GM23338 (cell line): ENCODE measurements at places on chromosomes 12 and 14.

DNA sequence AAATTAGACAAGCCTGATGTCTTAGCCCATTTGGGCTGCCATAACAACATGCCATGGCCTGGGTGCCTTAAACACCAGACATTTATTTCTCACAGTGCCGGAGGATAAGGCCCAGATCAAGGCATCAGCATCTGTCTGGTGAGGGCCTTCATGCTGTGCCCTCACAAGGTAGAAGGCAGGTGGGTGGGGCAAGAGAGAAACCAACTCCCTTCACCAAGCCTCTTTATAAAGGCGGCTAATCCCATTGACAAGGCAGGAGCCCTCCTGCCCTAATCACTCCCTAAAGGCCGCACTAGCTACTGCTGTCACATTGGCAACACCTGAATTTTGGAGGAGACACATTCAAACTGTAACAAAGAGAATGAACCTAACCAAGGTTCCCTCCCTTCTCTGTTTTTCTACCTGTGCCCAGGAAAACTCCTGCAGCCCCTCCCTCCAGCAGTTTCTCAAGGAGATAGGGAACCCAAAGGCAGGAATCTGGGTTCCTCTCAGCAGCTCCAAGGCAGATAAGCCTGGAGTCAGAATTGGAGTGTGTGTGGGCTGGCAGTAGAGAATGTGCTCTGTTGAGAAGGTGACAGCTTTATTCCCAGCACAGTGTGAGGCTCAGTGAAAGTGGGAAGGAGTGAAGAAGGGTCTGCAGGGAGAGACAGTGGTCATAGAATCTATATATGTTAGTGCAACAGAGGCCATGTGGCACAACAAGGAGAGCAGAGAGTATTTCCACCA, 21.7 kb upstream of the GPATCH2L start:
- DNase-seq = no peak

DNA sequence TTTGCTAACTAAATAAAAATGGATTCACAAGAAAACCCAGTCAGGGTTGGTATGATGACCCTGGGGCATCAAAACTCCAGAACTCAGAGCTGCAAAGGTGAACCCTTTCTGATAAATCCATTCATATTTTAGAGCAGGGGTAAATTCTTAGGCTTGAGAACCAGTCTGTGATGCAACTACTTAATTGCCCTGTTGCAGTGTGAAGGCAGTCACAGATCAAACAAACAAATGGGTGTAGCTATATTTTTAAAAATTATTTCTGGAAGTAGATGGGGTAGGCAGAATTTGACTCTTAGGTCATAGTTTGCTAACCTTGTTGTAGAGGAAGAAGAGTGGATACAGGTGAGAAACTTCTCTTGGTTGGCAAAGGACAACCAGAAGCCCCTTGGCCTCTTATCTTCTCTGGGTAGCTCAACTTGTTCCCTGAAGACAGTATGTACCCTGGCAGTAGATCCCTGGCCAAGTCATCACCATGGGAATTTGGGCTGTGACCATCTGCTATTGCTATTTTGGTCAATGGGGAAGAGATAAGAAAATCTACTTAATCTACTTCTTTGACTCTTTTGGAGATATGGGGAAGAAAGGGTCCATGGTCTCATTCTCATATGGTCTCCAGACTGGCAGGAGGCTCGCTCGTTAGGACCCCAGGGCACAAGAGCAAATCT, 216.1 kb downstream of the PPM1H start:
- no peak for DNase-seq

DNA sequence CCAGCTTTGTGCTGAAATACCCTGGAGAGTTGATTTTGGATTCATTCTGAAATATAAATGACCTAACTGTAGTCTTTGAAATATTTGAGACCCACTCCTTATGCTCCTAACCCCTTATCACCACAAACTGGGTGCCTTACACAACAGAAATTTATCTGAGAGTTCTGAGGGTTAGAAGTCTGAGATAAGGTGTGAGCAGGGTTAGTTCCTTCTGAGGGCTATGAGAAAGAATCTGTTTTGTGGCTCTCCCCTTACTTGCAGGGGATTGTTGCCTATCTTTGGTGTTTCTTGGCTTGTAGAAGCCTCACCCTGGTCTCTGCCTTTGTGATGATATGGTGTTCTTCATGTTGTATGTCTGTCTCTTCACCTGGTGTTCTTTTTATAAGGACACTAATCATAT, 91.7 kb downstream of the DERA start:
- no peak for DNase-seq

DNA sequence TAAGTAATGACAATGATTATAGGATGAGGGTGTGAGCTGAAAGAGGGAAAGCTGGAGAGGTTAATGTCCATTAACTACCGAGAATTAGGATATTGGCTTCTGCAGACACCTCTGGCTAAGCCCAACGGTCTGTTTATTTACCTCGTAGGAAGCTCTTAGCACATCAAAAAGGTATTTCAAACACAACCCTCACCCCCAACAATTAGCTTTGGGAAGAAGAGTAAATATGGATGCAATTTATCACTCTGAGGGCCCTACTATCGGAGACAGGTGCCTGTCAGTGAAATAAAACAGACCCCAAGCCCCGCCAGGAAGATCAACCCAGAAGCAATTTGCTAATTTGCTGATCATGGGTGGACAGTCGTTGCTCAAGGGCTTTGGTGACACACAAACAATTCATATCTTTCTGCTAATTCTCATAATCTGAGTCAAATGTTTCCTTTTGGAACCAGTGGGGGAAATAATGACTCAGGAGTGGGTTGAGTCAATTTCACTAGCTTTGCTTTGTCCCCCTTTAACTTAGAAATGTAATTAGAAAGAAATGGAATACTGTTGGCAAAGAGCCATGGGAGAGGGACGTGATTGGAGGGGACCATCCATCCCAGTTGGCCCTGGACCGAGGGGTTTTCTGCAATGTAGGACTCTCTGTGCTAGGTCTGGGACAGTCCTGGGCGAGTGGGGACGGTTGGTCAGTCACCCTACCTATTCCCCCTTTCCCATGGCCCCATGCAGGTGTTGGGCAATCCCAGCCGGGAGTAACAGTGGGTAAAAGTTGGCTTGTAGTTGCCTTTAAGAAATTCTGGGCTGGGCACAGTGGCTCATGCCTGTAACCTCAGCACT, 99.1 kb upstream of the MED13L start:
- no peak for DNase-seq

GRCh38 chr12:62732861-62733427, 202.0 kb downstream of the PPM1H start:
- DNase-seq = no peak

DNA sequence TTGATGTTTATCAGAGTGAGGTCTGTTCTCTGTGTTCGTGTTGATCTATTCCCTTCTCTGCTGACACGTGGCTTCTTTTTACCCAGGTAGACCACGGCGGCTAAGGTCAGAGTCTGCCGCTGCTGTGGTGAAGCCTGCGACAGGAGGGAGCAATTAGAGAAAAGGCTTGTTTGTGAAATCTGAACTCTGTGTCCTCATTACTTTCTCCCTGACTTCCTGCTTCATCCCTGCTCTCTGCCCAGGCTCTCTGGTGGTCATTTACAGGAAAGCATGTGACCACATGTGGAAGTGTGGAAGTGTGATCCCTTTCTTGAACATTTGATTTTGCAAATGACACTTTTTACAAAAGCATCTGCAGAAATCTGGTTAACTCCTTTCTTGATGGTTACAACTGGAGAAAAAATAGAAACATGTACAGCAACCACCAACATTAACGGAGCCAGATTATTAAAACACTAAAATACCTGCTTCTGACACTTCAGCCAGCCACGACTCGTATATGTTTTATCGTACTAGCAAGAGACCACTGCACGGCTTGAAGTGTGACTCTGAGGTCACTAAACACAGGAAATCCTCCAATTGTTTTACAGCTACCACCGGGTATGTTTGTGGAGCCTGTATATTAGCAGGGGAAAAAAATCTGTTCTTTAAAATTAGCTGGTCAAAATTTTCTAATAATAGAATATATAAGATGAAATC, 388.6 kb upstream of the TMPO start:
- no peak for DNase-seq

- DNase-seq = no peak
Measured at GRCh38 chr14:54899573-54899972, 3.1 kb downstream of the GCH1 start.

DNA sequence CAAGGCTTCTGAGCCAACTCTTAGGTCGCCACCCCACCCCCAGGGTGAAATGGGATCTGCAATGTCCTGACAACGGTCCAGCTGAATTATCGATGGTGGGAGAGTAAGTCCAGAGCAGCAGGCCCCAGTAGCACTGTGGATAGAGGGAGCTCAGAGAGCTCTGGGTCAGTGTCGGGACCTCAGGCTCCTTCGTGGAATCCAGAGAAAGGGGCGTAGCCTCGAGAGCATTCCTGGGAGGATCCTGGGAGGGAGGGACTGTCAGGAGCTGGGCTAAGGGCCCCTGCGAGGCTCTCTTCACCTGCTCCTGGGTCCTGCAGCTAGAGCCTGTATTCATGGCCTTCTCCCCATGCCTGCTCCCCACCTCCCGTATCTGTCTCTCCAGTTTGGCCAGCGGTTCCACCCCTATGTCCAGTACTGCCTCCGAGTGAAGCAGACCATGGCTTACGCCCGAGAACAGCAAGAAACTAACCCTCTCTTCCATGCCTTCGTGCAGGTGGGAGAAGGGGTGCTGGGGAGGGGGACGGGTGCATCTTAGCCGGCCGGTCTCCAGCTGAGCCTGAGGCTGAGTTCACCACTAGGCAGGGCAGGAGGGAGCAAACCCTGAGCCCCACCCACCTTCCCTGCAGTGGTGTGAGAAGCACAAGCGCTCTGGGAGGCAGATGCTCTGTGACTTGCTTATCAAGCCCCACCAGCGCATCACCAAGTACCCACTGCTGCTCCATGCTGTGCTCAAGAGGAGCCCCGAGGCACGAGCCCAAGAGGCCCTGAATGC, 6.6 kb downstream of the PLEKHG6 start:
- DNase-seq = no peak
